Astrocyte (in vitro differentiated cells and primary cell): ENCODE measurements at places on chromosomes 16 and 17.

GRCh38 chr16:26133416-26134093 is 441.8 kb downstream of the HS3ST4 start:
- no peaks in the 10 kb centered on the region for H3K27me3 ChIP-seq
- no peak overlapping the region for H3K4me3 ChIP-seq
- H3K36me3 ChIP-seq: no peaks in the 10 kb centered on the region
- H3K4me1 ChIP-seq: no peaks in the 10 kb centered on the region
- DNase-seq: no peak
- no peak overlapping the region for H3K27ac ChIP-seq

- DNase-seq: no peak
- no peaks in the 10 kb centered on the region for H3K27me3 ChIP-seq
- no peaks in the 10 kb centered on the region for H3K36me3 ChIP-seq
- H3K4me3 ChIP-seq: no peak overlapping the region
Observed at GRCh38 chr16:75196836-75197235, 10.1 kb downstream of the CTRB2 start.

GRCh38 chr16:23519282-23519681 is 9.0 kb upstream of the GGA2 start:
- H3K27ac ChIP-seq: no peak overlapping the region
- no peaks in the 10 kb centered on the region for H3K4me1 ChIP-seq
- H3K4me3 ChIP-seq: no peak overlapping the region

DNA sequence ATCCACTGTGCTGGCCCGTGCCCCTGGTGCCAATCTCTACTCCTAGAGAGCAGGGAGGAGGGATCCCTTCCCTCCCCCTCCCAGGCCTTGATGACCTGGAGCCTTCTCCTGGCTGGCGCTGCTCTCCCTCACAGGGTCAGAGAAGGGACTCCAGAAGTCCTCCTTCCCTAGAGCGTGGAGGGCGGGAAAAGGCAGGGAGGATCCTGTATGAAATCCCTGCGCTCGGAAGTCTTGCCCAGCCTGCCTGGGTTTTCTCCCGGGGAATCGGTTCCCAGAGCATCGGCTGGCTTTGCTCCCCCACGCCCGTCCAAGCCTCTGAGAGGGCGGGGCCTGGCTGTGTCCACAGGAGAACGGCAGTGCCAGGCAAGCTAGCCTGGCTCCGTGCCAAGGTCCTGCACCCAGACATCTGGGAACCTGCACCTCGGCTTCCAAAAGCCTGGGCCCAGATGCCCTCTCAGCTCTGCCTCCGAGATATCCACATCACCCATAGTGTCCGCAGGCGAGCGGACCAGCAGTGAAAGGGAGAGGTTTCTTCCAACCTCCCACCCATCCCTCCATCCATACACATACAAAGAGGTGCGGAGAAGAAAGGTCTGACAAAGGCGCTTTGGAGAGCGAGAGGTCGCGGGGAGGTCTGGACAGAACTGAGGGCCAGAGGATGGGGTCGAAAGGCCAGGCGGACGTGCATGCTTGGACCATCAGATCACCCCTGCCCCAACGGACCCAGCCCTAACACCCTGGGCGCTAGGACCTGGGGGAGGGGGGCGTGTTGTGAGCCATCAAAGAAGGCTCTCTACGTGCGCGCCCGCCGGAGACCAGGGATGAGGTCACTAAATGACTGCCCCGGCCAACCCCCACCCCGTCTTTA is 1.1 kb downstream of the MPP2 start:
- peak overlapping the region; percentile 56 for H3K4me3 ChIP-seq
- H3K27me3 ChIP-seq: peaks cover 20% of the 10 kb centered on the region
- peak; percentile 44 for DNase-seq
- no peaks in the 10 kb centered on the region for H3K36me3 ChIP-seq
- no peak overlapping the region for H3K27ac ChIP-seq
- H3K4me1 ChIP-seq: peaks cover 19% of the 10 kb centered on the region

DNA sequence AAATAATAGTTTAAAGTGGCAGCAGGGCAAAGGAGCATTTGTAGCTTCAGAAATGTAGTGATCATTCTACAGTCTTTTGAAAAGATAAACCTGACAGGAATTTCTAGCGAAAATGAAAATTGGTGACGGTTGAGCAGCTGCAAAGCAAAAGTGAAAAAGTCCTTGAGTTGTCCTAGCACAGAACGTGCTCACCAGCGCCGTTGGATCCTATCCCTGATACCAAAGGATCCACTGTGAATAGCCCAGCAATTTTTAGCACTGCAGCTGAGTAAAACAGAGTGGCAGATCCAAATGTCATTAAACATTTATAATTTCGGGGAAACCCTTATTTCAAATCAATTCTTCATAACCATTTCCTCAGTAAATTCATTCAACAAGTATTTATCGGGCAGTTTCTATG is 453.8 kb upstream of the HSBP1 start:
- no peak for DNase-seq
- H3K36me3 ChIP-seq: no peaks in the 10 kb centered on the region
- no peak overlapping the region for H3K4me3 ChIP-seq
- H3K4me1 ChIP-seq: peaks cover 3% of the 10 kb centered on the region

GRCh38 chr16:80028581-80029380 is 428.2 kb upstream of the MAF start:
- no peaks in the 10 kb centered on the region for H3K27me3 ChIP-seq
- H3K4me1 ChIP-seq: peaks cover 12% of the 10 kb centered on the region
- no peak overlapping the region for H3K4me3 ChIP-seq
- no peaks in the 10 kb centered on the region for H3K36me3 ChIP-seq
- DNase-seq: no peak
- H3K27ac ChIP-seq: no peak overlapping the region

DNA sequence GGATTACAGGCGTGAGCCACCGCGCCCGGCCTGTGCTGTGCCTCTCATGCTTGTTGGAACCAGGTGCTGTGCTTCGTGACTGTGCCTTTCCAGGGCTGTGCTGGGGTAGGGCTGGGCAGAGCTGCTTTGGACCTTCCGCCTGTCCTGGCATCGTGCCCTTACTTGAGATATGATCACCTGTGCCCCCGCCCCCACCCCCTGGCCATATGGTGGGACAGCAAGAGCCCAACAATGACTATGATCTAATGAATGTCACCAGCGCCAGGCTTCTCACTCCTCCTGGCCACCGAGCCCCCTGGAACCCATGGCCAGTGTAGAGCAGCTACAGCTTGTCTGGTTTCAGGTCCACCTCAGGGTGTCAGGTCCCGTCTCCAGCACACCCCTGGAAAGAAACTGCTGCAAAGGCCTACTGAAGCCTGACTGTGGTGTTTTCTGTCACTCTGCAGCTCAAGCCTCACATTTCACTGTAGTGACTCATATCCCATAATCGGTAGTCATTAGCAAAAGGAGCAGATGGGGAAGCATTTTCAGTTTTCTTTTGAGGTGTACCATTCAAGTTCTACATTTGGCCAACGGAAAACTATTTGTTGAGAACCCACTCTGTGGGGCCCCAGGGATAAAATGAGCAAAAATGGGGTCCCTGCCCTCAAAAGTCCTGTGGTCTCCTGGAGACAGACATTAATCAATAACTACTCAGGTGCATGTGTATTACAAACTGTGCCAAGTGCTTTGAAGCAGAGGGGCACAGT is 22.1 kb downstream of the FCSK start:
- peaks cover 3% of the 10 kb centered on the region for H3K36me3 ChIP-seq
- DNase-seq: peak; percentile 81
- no peak overlapping the region for H3K4me3 ChIP-seq
- peaks cover 10% of the 10 kb centered on the region for H3K4me1 ChIP-seq
- H3K27me3 ChIP-seq: no peaks in the 10 kb centered on the region

- H3K27ac ChIP-seq: no peak overlapping the region
- no peak overlapping the region for H3K4me3 ChIP-seq
- no peaks in the 10 kb centered on the region for H3K27me3 ChIP-seq
Observed at GRCh38 chr17:68141050-68141449, 105.5 kb downstream of the KPNA2 start.

DNA sequence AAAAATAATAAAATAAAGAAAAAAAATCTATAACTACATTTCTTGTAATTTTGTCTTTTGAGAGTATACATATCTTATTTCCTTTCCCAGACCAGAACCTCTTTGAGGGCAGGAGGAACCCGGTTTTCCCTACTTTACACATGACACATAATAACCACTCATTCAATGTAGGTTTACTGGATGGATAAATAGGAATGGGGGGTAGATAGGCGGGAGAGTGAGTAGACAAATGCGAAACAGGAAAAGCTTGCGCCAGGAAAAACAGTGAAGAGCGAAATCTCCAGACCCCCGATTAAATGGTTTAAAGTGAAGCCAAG is 515 bp upstream of the GOSR2 start:
- H3K27ac ChIP-seq: peak overlapping the region; percentile 98
- peak overlapping the region; percentile 89 for H3K4me3 ChIP-seq
- H3K36me3 ChIP-seq: no peaks in the 10 kb centered on the region
- H3K4me1 ChIP-seq: peaks cover 10% of the 10 kb centered on the region

DNA sequence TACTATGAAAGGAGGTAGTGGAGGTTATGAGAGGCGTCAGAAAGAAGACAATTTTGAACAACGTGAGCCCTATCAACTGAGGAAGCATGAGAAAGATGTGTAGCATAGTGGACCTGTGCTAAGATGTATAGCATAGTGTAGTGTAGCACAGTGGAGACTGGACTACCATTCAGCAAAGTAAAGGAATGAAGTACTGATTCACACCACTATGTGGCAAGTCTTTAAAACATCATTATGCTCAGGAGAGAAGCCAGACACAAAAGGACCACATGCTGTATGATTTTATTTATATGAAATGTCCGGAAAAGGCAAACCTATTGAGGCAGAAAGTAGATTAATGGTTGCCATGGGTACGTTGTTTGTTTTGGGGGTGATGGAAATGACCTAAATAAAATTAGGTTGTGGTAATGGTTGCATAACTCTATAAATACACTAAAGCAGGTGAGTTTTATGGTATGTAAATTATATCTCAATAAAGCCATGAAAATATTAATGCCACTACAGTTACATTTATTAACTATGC is 20.4 kb upstream of the XYLT1 start:
- H3K4me3 ChIP-seq: no peak overlapping the region
- no peaks in the 10 kb centered on the region for H3K4me1 ChIP-seq
- no peaks in the 10 kb centered on the region for H3K27me3 ChIP-seq
- DNase-seq: no peak
- H3K36me3 ChIP-seq: no peaks in the 10 kb centered on the region
- H3K27ac ChIP-seq: no peak overlapping the region

GRCh38 chr16:2960183-2961010 is 3.7 kb upstream of the KREMEN2 start:
- H3K4me1 ChIP-seq: peaks cover 13% of the 10 kb centered on the region
- H3K4me3 ChIP-seq: no peak overlapping the region
- no peak for DNase-seq
- H3K36me3 ChIP-seq: no peaks in the 10 kb centered on the region

GRCh38 chr16:27432558-27432957 is 30.6 kb downstream of the IL21R start:
- peak overlapping the region; percentile 24 for H3K27ac ChIP-seq
- peaks cover 12% of the 10 kb centered on the region for H3K4me1 ChIP-seq
- no peaks in the 10 kb centered on the region for H3K27me3 ChIP-seq

- peaks cover 12% of the 10 kb centered on the region for H3K4me1 ChIP-seq
- H3K27me3 ChIP-seq: peaks cover 3% of the 10 kb centered on the region
- no peak overlapping the region for H3K27ac ChIP-seq
- H3K4me3 ChIP-seq: no peak overlapping the region
Observed at GRCh38 chr17:17491546-17491988, 4.6 kb downstream of the RASD1 start.

GRCh38 chr17:65064452-65065019 is 8.0 kb upstream of the GNA13 start:
- peaks cover 6% of the 10 kb centered on the region for H3K4me1 ChIP-seq
- H3K36me3 ChIP-seq: no peaks in the 10 kb centered on the region
- no peak overlapping the region for H3K4me3 ChIP-seq
- no peak overlapping the region for H3K27ac ChIP-seq
- no peaks in the 10 kb centered on the region for H3K27me3 ChIP-seq
- DNase-seq: peak; percentile 62

GRCh38 chr17:3037259-3037658 is 26.1 kb downstream of the OR1D5 start:
- no peaks in the 10 kb centered on the region for H3K36me3 ChIP-seq
- no peak for DNase-seq
- peaks cover 3% of the 10 kb centered on the region for H3K27me3 ChIP-seq
- no peak overlapping the region for H3K4me3 ChIP-seq
- H3K4me1 ChIP-seq: no peaks in the 10 kb centered on the region

- H3K27ac ChIP-seq: no peak overlapping the region
- no peak overlapping the region for H3K4me3 ChIP-seq
- H3K27me3 ChIP-seq: peaks cover 6% of the 10 kb centered on the region
- no peaks in the 10 kb centered on the region for H3K36me3 ChIP-seq
- H3K4me1 ChIP-seq: no peaks in the 10 kb centered on the region
Observed at GRCh38 chr17:43676471-43676870, 14.7 kb upstream of the MEOX1 start.

DNA sequence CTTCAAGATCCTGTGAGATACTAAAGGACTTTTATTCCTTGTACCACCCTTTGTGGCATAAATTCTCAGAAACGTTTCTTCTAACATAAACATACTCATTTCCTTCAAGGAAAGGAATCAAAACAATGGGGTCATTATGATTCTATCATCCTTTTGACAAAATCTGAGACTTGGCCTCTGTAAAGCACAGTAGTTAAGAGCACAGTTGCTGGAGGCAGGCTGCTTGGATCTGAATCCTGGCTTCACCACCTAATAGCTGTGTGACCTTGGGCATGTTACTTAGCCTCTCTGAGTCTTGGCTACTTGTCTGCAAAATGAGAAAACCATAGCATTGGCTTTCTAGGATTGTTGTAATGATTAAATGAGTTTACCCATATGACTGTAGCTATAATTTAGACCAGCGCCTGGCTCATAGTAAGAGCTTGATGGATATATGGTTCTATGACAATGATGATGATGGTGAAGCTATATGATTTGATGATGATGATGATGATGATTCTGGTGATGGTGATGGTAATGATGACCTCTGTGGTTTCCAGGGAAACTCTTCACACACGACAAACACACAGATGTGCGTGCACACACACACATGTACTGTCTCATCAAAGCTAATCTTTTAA is 6.1 kb upstream of the KRT31 start:
- peak overlapping the region; percentile 67 for H3K27ac ChIP-seq
- no peak overlapping the region for H3K4me3 ChIP-seq
- H3K27me3 ChIP-seq: no peaks in the 10 kb centered on the region
- H3K4me1 ChIP-seq: peaks cover 36% of the 10 kb centered on the region

GRCh38 chr16:11177578-11178160 is 78.3 kb downstream of the SOCS1 start:
- DNase-seq: no peak
- H3K4me3 ChIP-seq: no peak overlapping the region
- H3K4me1 ChIP-seq: no peaks in the 10 kb centered on the region
- H3K27ac ChIP-seq: no peak overlapping the region

GRCh38 chr17:55436224-55437158 is 14.9 kb upstream of the MMD start:
- H3K4me3 ChIP-seq: no peak overlapping the region
- no peaks in the 10 kb centered on the region for H3K36me3 ChIP-seq
- no peak overlapping the region for H3K27ac ChIP-seq

- no peak overlapping the region for H3K27ac ChIP-seq
- no peak for DNase-seq
- H3K36me3 ChIP-seq: no peaks in the 10 kb centered on the region
- peaks cover 17% of the 10 kb centered on the region for H3K4me1 ChIP-seq
- H3K27me3 ChIP-seq: no peaks in the 10 kb centered on the region
Observed at GRCh38 chr17:31535581-31535981, 144.1 kb downstream of the RAB11FIP4 start.
